Activated CD8-positive, alpha-beta T cell treated with anti-CD3 and anti-CD28 coated beads for 36 hours (primary cell): ENCODE measurements at places on chromosomes 11 and 22.
A peak's percentile ranks its signal among the peaks of the same experiment; 100 is the strongest.

- no peak for DNase-seq
These were observed 62.2 kb upstream of the INCENP start for GRCh38 chr11:62061356-62062222.

- DNase-seq = no peak
These were observed 46.9 kb downstream of the ME3 start for GRCh38 chr11:86625544-86625943.

GRCh38 chr11:107683807-107684206 is 28.0 kb downstream of the SLN start:
- no peak for DNase-seq

GRCh38 chr22:50530877-50531545 is 1.2 kb upstream of the TYMP start:
- DNase-seq = peak; percentile 93

DNA sequence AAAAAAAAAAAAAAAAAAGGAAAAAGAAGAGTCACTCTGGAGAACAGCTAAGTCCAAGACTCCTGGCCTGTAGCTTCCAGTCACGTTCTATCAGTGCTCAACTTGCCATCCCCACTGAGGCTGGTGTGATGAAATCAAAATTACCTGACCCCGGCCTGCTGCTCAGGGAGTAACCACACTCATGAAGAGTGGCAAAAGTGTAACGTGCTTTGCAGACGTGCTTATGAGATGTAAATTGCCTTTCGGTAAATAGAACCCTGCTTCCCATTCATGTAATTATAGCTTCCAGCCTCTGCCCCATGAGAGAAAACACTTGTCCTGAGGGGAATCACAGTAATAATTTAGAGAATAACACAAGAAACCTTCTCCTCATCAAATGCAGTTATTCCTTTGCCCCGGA is 28.2 kb upstream of the CHKA start:
- no peak for DNase-seq

GRCh38 chr11:80327956-80328614 is 887.3 kb upstream of the TENM4 start:
- DNase-seq = no peak

GRCh38 chr22:45210991-45211390 is 29.7 kb downstream of the KIAA0930 start:
- DNase-seq = no peak

GRCh38 chr11:16448123-16448717 is 91.9 kb upstream of the SOX6 start:
- DNase-seq = no peak

DNA sequence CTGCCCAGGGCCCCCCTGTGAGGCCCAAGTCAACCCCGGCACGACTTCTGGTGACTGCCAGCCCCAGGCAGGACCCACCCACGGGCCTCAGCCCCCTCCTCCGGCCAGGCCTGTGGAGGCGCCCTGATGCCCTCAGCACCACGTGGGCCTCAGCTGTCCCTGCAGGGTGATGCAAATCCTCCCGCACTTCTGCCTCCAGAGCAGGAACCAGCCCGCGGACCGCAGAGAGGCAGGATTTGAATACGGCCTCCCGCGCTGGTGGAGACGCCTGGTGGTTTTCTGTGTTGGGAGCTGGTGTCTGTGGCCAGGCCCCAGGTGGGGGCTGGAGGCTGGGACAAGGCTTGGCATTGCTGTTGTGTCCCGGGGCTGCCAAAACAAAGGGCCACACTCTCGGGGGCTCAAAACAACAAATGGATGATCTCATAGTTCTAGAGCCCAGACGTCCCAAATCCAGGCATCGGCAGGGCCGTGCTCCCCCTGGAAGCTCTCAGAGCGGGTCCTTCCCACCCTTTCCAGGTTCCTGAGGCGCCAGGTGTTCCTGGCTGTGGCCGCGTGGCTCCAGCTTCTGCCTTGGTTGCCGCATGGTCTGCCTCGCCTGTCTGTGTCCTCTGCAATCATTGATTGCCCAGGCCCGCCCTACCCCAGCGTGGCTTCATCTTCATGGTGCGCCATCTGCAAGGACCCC is 19.4 kb downstream of the TRPM5 start:
- DNase-seq = no peak

- no peak for DNase-seq
These were observed 1.8 kb downstream of the TMEM179B start for GRCh38 chr11:62788991-62789390.

- DNase-seq = no peak
These were observed 44.6 kb downstream of the LIF start for GRCh38 chr22:30201945-30202344.

DNA sequence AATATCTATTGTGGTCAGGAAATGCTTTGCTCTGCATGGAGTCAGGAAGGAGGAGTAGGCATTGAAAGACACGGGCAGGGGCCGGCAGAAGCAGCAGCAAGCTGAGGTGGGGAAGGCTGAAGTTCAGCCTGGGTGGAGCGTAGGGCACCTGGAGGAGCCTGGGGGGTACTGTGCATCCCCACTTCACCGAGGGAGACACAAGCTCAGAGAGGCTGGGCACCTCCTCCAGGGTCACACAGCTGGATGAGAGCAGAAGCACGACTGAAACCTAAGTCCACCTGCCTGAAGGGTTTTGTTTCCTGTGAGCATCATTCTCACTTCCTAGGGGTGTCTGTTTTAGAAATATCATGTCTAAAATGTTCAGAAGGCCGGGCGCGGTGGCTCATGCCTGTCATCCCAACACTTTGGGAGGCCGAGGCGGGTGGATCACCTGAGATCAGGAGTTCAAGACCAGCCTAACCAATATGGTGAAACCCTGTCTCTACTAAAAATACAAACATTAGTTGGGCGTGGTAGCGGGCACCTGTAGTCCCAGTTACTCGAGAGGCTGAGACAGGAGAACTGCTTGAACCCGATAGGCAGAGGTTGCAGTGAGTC is 138.3 kb downstream of the MPPED1 start:
- DNase-seq = no peak

DNA sequence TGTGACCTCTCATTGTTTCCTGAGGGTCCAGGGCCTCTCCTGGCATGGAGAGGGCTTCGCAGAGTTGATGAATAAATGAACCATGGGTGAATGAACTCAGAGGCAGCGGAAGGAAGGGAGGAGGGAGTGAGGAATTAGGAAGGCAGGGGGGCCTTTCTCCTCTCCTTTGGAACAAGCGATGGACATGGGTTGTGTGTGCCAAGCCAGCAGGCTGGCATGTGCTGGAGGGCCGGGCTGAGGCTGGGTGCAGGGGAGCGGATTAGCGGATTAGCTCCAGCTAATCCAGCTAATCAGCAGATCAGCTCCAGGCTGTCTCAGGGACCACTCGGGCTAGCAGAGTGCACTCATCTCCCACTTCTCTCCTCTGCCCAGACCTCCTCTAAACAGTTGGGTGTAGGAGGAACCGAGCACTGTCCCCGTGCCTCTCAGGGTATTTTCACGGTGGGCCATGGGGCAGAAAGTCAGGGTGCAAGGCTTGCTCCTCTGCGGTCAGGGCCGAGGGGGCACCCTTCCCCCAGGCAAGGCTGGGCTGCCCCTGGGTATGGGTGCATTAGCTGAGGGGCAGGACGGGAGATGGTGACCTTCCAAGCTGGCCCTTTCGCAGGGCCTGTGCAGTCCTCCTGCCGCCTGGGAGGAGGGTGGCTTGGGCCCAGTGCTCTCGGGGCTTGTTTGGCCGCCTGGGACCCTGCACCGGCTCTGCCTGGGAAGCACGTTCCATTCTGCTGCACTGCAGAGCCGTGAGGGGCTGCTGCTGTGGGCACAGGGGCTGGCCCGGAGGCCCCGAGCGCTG is 120.3 kb upstream of the B3GAT1 start:
- no peak for DNase-seq

DNA sequence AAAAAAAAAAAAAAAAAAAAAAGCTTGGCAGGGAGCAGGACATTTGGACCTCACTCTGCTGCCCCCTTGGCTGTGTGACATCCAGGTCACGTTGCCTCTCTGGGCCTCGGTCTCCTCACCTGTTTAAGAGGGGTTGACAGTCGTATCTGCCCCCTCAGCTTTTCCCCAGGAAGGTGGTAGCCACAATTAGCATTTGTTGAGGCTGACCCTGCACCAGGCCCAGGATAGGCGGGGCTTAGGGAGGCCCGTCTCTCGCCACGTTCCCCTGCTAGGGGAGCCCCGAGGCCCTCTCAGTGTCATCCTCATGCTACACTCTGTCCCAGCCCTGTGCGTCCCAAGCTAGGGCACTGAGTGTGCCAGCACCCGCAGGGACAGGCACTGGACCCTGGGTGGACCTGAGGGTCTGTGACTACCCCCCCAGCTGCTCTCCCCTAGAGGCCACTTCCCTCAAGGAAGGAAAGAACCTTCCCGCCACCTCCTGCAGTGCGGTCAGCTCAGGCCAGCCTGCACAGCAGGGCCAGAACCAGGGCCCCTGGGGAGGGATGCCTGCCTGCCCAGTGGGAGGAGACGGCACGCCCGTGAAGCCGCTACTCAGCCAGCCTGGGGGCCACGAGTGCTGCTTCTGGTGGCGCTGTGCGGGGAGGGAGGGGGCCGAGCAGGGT is 38.5 kb upstream of the PPARA start:
- no peak for DNase-seq

DNA sequence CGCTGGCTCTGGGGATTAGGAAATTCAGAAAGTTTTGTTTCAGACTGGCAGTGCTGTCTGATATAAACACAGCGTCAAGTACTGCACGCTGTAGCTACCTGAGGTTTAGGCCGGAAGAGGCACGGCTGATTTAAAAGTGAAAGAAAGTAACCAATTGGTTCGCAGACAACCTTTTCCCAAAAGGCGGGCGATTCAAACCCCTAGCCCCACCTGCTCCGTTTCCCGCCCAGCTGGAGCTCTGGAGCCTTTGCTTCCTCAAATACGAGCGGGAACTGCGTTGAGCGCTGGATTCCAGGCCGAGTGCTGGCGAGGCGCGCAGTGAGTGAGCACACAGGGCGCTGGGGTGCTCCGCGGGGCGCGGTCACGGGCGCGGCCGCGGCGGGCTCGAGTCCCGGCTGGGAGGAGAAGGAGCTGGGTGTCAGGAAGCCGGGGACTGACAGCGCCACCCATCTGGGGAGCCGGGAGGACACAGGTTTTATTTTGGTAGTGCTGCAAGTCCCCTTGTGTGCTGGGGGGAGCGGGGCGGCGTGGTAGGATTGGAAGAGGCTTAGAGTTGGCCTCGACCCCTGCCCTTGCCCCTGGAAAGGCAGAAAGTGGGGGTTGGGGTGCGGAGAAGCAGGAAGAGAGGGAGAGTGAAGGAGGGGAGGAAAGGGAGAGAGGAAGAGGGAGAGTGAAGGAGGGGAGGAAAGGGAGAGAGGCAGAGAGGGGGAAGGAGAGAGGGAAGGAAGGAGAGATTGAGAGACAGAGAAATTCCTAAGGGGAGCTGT is 2.1 kb downstream of the FAM111A start:
- DNase-seq = peak; percentile 86

- DNase-seq = no peak
These were observed 104.1 kb upstream of the E2F8 start for GRCh38 chr11:19344661-19345518.

DNA sequence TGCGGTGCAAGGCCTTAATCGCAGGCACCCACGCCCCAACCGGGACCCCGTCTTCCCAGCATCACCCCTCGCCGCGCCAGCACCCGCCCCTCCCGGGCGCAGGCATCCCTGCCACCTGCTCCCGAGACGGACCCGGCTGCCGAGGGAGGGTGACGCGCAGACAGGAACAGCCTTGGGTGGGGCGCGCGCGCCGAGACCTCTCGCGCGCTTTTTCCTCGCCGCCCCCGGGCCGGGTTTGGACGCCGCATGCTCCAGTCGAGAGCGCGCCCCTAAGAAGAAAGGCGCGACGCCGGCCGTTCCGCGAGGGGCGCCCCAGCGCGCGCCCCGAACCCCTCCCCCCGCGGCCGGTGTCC is 504 bp downstream of the CFL1 start:
- DNase-seq = peak; percentile 64

GRCh38 chr22:48450188-48450825 is 1377.4 kb downstream of the BRD1 start:
- no peak for DNase-seq

DNA sequence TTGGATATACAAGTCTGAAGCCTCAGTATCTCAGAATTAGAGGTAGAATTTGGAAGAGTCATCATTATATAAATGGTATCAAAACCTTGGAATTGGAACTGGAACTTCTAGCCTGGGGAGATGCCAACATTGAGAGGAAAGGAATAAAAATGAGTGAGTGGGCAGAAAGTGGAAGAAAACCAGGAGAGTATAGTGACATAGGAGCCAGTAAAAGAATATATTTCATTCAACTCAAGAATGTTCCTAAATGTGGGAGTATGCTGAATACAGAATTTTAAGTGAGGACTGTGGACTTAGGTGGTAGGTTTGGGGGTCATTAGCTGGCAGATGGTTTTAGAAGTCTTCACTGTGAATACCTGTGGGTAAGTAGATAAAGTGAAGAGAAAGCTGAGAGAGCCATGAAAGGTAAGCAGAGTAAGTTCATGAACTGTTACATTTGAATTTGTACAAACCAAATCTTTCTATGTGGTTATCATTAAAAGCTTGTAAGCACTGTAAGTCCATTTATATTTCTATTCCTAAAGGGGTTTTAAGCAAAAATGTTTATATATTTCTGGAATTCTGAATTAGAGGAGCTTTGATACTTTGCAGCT is 60.2 kb downstream of the PDHX start:
- DNase-seq = no peak

DNA sequence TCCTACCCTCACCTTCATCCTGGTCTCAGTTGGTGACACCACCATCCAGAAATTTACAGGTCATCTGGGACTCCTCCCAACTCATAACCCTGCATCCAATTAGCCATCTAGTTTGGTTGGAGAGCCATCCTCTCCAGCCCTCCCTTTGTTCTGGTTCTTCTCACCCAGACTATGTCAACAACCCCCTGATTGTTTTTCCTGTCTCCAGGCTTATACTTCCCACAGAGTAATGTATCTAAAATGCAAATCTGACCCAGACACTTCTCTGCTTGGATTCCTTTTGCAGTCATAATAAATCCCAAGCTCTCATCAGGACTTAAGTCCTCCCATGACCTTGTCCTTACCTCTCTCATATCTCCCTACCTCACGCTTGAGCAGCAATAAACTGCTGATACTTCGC is 3.0 kb downstream of the TTC12 start:
- no peak for DNase-seq

- DNase-seq = no peak
These were observed 112.0 kb upstream of the MTNR1B start for GRCh38 chr11:92857407-92857806.
